Stimulated activated CD4-positive, alpha-beta T cell treated with anti-CD3 and anti-CD28 coated beads, Interleukin-1b, Interleukin-23, amount 100 ng/mL, for 1 hour (primary cell): ENCODE measurements at places on chromosomes 1 and 21.

DNA sequence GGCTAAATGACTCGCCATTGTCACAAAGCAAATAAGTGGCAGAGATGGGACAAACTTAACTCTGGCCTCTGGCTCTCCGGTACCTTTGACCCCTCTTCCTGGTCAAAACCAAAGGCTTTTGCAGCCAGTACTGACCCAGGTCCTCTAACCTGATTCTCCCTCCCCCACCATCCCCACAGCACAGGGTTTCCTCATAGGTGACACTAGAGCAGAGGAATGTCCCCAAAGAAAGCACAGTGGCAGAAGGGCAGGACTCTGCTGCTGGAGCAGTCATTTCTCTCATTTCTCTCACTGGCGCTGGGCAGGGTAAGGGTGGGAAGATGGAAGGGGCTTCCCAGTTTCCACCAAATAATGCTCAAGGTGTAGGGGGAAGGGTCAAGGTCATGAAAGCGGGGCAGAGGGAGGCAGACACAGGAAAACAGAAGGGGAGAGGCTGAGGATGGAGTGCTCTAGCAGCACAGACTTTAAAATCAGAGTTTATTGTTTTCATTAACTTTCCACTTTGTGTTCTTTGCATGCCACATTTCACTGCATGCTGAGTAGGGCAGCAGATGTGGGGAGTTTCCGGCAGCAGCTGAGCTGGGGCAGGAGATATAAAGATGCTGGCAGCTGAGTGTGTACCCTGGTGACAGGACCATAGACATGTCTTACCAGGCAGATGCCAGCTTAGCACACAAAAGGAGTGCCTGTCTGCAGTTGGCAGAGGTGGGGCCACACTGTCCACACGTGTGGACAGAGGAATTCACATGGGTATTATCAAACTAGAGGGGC is 80.5 kb downstream of the FAM78B start:
- DNase-seq, result no peak

DNA sequence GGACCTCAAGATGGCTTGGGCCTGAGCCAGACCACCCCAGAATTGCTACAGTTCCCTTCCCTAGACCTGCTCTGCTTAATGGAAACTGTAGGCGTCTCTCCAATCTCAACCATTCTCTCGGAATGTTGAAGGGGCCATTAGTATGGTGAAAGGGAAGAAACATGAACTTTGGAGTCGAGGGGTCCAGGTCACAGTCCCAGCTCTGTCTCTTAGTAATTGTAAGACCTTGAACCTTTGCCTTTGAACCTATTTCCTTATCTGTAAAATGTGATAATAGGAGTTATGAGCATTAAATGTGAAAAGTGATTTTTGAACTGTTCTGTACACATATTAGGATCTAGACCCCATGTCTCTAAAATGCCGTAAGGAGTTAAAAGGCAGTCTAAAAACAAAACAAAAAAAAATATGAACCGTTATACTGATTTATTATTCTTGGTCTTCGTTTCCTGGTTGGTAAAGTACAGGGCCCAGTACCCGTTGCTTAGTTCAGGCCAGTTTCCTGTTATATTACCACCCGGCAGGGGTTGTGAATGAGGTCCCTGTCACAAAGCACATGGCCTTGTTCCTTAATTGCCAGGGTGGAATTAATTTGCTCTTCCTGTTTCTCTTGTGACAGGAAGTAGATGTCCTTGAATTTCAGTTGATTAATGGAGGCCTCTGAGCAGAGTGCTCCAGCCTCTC is 42.3 kb downstream of the TCEANC2 start:
- no peak for DNase-seq

- DNase-seq, result no peak
Observed at GRCh38 chr21:46000182-46000730, 18.7 kb downstream of the COL6A1 start.

GRCh38 chr1:163093579-163093978 is 24.4 kb downstream of the RGS4 start:
- no peak for DNase-seq

GRCh38 chr1:110390096-110390495 is 730 bp downstream of the SLC16A4 start:
- no peak for DNase-seq

GRCh38 chr1:191457889-191458288 is 700.4 kb upstream of the RGS18 start:
- DNase-seq, result no peak

DNA sequence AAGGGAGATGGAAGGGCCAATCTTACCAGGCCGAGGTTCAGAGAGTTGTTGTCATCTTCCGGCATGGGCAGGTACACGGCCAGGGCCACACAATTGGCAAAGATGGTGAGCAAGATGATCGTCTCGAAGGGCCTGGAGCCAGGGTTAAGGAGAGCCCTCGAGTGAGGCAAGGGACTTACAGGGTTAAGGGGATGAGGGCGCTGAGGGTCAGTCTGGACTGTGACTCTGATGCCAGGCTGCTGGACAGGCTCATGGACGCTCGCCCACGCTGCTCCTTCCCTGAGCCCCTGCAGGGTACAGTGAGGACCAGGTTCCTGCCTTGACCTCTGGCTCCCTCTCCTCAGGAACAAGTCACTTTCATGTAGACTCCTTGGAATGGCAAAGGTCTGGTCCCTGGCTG is 2.1 kb downstream of the CACNA1S start:
- no peak for DNase-seq

DNA sequence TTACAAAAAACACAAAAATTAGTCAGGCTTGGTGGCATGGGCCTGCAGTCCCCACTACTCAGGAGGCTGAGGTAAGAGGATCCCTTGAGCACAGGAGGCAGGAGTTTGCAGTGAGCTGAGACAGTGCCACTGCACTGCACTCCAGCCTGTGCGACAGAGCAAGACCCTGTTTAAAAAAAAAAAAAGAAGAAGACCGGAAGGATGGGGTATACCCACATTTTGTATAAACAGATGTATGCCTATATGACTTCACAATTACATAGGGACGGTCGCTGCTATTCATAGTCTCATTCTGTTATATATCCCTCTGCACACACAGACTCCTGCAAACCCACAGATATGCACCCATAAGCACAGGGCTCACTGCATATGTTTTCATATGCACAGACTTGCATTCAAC is 12.7 kb downstream of the LCK start:
- DNase-seq, result no peak

DNA sequence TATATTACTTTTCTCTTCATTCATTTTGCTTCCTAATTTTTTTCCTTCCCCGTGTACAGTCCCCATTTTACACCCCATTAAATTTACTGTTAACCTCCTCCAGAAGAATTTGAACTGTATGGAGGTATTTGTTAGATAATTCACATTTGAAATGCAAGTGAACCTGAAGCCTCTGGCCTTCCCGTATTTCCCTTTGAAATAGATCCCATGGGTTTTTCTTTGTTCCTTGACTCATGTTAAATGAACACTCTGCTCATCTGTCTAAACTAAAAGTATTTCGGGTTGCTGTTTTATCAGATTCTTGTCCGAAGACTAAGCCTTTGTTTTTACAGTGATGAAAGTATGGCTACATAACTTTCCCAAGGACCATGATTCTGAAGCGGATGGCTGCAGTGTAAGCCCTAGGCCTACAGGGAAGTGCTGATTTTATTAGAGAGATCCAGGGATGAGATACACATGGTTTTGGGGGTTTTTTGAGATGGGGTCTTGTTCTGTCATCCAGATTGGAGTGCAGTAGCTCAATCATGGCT is 187.9 kb downstream of the PATJ start:
- no peak for DNase-seq

- no peak for DNase-seq
Observed at GRCh38 chr1:196960854-196961253, 16.5 kb upstream of the CFHR5 start.

DNA sequence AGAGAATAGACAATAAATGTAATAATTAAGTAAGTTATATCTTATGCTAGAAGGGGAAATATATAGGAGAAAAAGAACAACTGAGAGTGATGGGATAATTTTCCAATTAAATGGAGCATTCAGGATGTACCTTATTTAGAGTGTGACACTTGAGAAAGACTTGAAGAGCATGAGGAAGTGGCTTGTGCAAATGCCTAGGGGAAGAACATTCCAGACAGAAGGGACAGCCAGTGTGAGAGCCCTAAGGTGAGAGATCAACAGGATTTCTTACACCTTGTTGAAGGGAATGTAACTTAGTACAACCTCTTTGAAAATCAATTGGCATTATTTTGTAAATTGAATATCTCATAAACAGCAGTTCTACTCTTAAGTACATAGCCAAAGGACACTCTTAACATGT is 28.8 kb upstream of the TSPAN2 start:
- no peak for DNase-seq

- DNase-seq, result no peak
Observed at GRCh38 chr1:45820173-45820572, 16.8 kb downstream of the MAST2 start.
